ENCODE measurements at places on chromosomes 13 and 19.
A peak's percentile ranks its signal among the peaks of the same experiment; 100 is the strongest.

- DNase-seq, result no peak
These were observed 5.1 kb upstream of the MKNK2 start for GRCh38 chr19:2055931-2056836.

- DNase-seq, result no peak
These were observed 242.0 kb upstream of the TSHZ3 start for GRCh38 chr19:31591258-31591657.

GRCh38 chr13:45162821-45163220 is 38.0 kb downstream of the KCTD4 start:
- no peak for DNase-seq

GRCh38 chr13:29924482-29925350 is 74.3 kb upstream of the UBL3 start:
- DNase-seq, result peak; percentile 66

DNA sequence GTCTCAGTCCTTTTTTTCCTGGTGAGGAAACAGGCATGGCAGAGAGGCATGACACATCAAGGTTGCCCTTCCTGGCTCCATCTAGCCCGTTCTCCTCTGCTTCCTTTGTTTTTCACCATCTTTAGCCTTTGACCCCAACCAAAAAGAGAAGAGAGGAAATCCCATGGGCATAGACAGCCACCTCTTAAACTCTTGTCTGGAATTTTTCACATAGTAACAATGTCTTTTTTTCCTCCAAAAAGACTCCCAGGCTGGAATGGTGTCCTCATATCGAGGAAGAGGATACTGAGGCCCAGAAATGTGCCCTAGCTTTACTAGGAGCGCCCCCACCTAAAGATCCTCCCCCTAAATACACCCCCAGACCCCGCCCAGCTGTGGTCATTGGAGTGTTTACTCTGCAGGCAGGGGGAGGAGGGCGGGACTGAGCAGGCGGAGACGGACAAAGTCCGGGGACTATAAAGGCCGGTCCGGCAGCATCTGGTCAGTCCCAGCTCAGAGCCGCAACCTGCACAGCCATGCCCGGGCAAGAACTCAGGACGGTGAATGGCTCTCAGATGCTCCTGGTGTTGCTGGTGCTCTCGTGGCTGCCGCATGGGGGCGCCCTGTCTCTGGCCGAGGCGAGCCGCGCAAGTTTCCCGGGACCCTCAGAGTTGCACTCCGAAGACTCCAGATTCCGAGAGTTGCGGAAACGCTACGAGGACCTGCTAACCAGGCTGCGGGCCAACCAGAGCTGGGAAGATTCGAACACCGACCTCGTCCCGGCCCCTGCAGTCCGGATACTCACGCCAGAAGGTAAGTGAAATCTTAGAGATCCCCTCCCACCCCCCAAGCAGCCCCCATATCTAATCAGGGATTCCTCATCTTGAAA is at the start of gene GDF15:
Gene GDF15 (plus strand): TSS at position 484 of the 868 bp plus-strand sequence. CDS start 32 bp downstream, at position 516.
- no peak for DNase-seq

DNA sequence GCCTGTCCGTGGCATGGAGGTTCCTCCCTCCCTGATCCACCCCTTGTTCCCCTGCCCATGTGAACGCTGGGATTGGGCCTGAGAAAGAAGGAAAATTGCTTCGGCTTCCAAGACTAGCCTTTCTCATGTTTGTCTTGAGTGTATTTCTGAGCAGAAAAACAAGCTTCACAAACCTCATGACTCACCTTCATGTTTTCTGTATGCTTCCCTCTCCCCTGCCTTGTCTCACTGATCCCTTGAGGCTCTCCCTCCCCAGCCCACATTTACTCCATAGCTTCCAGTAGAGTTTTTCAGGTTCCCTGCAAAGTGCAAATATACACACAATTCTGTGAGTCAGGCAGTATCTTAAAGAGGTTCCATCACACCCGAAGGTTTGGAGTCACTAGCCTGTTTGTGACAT is 572.4 kb downstream of the UQCRFS1 start:
- DNase-seq, result no peak

DNA sequence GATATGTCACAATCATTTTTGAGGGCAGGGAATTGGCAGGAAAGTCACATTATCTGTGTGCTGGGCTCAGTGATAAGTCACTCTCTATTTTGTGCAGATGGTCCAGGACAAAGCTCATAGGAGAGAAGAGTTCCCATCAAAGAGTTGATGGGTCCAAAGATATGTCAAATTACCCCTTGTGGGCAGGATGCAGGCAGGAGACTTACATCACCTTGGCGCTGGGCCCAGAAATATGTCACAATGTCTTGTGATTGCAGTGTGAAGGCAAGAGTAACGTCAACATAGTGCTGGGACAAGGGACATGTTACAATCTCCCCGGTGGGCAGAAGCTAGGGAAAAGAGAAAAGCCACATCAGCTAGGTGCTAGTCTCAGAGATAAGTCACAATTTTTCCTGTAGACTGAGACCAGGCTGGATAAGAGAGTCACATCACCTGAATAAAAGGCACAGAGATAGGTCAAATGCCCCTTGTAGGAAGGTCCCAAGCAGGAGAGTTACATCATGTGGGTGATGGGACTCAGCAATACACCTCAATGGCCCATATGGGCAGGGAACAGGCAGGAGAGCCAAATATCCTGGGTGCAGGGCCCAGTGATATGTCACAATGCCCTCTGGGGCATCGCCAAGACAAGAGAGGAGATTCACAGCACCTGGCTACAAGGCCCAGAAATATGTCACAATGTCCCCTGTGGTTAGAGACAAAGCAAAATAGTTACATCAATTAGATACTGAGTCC is 47.9 kb downstream of the ZNF99 start:
- no peak for DNase-seq

GRCh38 chr19:54677217-54677616 is 14.4 kb downstream of the LILRB4 start:
- no peak for DNase-seq

GRCh38 chr13:37652596-37652995 is 54.0 kb upstream of the POSTN start:
- no peak for DNase-seq

DNA sequence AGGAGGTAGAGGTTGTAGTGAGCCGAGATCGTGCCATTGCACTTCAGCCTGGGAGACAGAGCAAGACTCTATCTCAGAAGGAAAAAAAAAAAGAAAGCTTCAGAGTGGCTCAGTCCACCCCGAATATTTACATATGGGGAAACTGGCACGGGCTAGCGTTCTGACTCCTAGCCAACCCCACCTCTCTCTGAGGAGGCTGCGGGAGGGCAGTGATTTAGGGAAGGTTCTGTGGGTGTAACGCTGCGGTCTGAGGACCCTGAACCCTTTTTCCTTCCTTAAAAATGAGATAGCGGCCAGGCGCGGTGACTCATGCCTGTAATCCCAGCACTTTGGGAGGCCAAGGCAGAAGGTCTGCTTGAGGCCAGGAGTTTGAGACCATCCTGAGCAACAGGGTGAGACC is 5.0 kb downstream of the LRRC25 start:
- DNase-seq, result no peak

- DNase-seq, result no peak
These were observed 50.9 kb downstream of the PCCA start for GRCh38 chr13:100139817-100140216.

- DNase-seq, result peak; percentile 88
These were observed 62.4 kb upstream of the RNF113B start for GRCh38 chr13:98239162-98240076.

- DNase-seq, result no peak
These were observed 210.7 kb upstream of the MIR17HG start for GRCh38 chr13:91136806-91137205.

DNA sequence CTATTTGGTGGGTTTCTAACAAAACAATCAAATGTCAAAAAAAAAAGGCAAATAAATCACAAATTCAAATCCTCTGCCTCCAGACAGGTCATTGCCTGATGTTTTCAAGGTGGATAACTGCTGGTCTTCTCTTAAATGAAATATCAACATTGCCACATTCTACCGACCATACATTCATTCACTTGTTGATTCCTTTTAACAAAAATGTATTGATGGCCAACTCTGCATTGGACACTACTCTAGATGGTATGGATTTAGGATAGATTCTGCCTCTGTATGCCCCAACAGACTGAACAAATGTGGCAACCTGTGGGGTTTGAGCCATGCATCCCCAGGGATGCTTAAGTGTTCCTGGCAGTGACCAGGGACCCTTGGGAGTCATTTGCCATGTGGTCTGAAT is 87.6 kb upstream of the STK24 start:
- DNase-seq, result no peak

- DNase-seq, result no peak
These were observed 4.3 kb upstream of the ZNF813 start for GRCh38 chr19:53463263-53463662.

DNA sequence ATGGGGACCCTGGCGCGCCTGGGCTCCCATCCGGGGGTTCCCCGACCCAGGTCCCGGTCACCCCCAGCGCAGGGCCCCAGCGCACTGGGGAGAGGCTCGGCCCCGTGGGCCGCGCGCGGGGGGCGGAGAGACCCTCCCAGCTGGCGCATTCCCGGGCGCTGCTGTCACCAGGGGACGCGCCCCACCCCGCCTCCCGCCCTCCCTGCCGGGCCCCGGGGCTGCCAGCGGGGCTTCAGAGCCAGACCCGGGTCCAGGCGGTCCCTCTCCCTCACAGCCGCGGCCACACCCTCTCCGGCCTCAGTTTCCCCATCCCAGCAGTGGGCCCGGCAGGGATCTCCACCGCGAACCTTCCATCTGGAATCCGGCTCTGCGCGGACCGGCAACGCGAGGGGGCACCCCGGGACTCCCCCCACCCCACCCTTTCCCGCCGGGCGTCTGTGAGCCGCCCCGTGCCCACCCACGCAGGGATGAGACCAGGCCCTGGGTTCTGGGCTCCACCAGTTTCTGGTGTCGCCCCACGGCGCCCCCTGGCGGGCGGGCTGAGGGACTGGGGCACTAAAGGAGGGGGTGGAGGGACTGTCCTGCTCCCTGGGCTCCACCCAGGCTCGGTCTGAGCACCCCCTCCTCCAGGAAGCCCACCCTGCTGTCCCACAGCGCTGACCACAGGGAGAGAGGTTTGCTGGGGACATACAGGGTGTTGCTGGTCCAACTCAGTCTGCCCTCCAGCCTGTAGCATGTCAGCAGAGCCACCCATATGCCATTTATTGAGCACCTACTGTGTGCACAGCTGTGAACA is 878 bp upstream of the ADAMTSL5 start:
- no peak for DNase-seq

- no peak for DNase-seq
These were observed 10.1 kb upstream of the ACER1 start for GRCh38 chr19:6343462-6343861.

- no peak for DNase-seq
These were observed 121.9 kb upstream of the MLNR start for GRCh38 chr13:49098198-49098597.

- no peak for DNase-seq
These were observed 30.6 kb upstream of the ZNF681 start for GRCh38 chr19:23789246-23789645.

DNA sequence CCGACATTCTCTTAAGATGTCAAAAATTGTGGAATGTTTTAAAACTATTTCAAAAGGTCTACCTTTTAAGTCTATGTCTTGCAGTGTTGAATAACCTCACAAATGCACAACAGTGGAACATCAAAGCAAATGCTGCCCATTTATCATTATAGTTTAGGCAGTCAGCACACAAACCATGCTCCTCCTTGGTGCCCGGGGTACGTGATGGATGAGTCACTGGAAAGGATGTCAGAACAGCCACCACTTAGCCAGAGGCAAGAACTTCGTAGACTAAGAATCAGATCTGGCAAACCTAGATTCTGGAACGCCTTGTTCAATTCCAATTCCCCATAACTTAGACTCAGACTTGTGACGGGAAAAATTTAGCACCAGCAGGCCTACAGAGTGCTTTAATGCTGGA is 343.6 kb downstream of the FGF9 start:
- no peak for DNase-seq

DNA sequence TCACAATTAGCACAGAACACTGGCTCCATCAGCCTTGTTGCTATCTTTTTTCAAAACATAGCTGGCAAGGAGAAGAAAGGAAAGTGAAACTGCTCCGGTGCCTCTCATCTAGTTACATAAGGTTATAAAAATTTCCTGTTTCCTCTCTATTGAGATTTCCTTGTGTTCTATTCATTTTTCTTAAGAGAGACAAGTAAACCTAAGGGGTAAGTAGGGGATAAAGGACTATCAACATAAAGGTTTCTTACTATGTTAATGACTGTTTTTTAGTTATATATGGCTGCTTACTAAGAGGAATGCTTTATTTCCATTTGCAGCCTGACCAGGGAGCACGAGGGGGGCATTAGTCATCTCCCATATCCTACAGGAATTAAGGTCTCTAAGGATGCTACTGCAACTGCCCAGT is 73.2 kb upstream of the MLNR start:
- no peak for DNase-seq

DNA sequence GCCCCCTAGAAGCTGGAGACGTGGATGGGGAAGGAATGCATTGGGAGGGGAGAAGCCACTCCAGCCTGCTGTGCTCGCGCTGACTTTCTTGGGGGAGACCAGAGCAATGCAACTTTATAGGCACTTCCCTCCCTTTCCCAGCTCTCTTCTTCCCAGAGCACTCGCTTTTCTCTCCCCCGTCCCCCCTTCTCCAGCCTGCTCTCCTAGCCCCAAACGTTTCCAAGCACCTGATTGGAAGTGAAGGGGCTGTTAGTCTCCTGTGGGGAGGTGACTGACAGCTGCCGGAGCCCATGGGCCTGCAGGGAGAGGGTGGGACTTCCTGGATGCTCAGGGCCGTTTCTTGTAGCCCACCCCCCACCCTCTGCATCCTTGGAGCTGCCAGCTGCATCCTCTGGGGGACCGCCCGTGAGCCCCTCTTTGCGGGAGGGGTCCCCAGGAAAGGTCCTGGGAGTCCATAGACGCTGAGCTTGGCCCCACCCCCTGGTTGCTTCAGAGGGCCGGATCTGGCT is 2.5 kb downstream of the HDGFL2 start:
- peak; percentile 74 for DNase-seq

DNA sequence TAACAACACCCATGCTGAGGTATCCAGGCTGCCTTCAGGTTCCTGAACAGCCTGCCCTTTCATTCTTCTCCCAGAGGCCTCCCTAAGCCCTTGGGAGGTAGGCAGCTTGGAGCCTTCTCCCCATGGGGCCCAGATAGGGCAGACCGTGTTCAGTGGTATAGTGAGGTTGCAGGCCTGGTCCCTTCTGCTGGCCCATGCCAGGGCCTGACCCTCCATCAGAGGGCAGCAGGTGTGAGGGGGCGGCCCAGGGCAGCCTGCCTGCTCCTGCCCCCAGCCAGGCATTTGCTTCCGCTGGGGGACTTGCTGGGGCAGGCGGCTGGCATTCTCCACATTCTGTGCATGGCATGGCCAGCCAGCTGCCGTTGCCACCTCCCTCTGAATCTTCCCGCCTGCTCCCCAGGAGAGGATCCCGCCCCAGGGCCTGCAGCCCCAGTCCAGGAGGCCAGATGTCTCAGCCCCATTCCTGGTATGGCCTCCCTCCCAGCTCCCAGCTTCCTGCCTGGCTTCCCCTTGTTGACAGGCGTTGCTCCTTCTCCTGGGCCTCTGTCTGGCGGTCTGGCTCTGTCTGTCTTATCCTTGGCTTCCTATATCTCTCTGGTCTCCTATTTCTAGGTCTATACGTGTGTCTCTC is 8.9 kb downstream of the CIC start:
- no peak for DNase-seq

DNA sequence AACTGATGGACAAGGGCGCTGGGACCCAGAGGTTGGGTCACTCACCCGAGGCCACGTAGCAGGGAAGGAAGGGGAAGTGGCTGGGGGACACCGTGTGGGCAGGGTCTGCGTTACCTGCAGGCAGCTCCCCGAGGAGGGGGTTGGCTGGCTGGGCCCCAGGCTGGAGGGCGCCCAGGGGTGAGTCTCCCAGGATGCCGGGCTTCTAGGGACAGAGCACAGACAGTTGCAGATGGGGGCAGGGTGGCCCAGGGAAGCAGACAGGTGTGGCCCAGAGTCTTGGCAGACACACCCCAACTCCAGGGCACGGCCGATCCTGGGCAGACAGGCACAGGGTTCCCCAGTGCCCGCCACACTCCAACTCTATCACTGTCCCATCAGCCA is 5.6 kb upstream of the FDX2 start:
- DNase-seq, result no peak
